ENCODE measurements at places on chromosomes 4 and X.
A peak's percentile ranks its signal among the peaks of the same experiment; 100 is the strongest.

- no peak for DNase-seq
Observed at GRCh38 chrX:39442332-39442731, 641.1 kb downstream of the MID1IP1 start.

GRCh38 chrX:24498975-24499374 is 33.9 kb downstream of the PDK3 start:
- no peak for DNase-seq

GRCh38 chrX:130778773-130779172 is 124.2 kb downstream of the ENOX2 start:
- no peak for DNase-seq

DNA sequence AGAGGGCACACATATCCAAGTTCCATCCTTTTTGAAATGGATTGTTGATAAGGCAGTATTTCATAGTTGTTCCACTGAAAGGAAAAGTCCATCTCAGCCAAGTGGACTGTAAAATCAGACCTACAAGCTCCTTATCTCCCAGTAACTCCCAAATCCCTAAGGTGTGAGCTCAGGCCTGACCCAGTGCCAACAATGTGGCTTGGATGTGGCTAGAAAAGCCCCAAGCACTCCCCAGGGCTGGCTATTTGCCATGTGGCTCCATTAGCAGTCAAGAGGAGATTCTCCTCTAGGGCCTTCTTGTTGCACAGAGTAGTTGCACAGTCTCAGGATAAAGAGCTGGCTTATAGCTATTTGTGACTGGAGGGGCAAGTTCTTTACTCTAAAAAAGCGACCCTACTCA is 25.0 kb upstream of the DGKK start:
- no peak for DNase-seq

DNA sequence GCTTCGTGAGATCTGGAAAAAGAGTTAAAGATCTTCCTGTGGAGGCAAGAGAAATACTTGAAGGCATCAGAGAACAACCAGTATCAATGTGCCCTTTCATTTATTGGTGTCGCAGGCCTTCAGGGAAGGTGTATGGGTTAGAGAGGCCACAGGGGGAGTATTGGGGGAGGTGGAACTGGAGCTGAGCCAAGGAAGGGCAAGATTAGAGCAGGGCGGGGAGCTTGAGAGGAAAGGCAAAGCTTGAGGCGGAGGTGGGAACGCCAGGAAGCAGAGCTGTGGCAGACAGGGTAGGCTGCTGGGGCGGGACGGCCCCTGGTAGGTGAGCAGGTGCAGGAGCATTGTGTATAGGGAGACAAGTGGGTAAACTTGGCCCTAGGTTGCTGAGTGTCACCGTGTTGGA is 329.9 kb downstream of the ARHGAP10 start:
- no peak for DNase-seq

- no peak for DNase-seq
Observed at GRCh38 chrX:143788265-143788664, 67.7 kb upstream of the SPANXN2 start.

DNA sequence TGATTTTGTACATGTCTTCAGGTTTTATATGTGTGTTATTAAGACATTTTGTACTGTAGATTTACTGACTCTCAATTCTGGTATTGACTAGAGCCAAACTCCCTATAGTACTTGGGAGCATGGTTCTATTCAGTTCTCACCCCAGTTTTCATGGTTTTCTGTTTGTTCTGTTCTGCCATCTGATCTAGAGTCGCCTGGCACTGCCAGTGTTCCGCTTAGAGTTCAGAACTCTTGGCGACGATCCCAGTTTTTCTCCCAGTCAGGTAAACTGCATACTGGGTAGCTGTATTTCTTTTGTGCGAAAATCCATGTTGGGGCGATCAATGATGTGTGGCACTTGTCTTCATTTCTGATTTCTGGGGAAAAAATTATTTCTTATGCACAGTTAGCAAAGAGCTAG is 78.0 kb downstream of the PHOX2B start:
- DNase-seq = no peak

- no peak for DNase-seq
Observed at GRCh38 chrX:98371994-98372393, 1488.3 kb downstream of the RPA4 start.

DNA sequence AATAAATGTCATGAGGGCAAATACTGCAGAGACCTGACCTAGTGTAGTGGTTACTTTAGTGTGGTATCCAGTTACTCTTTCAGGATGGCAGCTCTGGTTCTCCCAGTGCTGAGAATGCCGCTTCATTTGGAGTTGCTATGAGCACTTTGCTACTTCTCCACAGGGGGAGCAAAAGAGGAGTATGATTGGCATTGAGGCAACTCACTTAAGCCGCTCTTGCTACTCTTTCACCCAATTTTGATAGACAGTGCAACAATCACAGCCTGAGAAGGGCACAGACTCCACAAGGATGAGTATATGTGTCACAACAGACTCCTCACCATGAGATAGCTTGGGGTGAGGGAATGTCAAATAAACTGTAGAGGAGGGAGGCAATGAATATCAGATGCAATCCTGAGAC is 81.2 kb downstream of the NPY1R start:
- no peak for DNase-seq

- no peak for DNase-seq
Observed at GRCh38 chr4:157005193-157005592, 33.6 kb upstream of the PDGFC start.

GRCh38 chr4:43148481-43148880 is 256.0 kb downstream of the GRXCR1 start:
- no peak for DNase-seq

DNA sequence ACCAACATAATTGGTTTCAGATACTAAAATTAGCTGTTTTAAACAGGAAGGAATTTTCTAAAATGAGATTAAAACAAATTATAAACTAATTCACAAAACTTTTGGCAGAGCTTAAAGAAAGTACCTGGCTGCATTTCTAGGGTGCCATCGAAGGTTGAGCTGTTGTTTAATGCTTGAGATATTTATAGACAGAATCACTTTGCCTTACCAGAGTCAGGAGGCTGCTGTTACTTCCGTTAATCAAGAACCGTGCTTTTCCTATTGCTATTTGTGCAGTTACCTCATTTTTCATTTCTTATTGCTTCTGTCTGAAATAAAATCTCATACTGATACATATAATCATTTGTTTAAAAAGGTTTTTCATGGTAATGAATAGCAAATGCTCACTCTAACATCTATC is 242.9 kb downstream of the TECRL start:
- no peak for DNase-seq

- DNase-seq = no peak
Observed at GRCh38 chr4:176587920-176588319, 204.8 kb downstream of the VEGFC start.

- no peak for DNase-seq
Observed at GRCh38 chr4:14084598-14084997, 457.1 kb upstream of the BOD1L1 start.

DNA sequence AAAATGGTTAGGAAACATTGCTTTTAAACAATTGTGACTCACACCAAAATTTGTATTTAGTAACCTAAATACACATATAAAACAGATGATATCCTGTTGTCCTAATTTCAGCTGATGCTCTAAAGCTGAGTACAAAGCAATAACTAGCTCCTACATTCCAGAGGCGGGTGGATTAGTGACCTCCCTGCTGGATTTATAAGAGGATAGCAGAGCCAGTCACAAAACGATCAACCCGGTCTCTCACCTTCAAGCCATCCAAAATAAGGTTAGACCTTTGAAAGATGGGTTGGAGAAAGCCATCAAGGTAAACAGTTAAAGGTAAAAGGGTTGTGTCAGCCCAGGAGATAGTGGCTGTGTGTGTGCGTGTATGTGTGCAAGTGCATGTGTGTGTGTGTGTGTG is 43.2 kb upstream of the SFRP2 start:
- DNase-seq = no peak

GRCh38 chrX:3371163-3371562 is 24.7 kb upstream of the MXRA5 start:
- DNase-seq = no peak

- no peak for DNase-seq
Observed at GRCh38 chr4:67674098-67674497, 26.9 kb downstream of the UBA6 start.

GRCh38 chrX:29145316-29145715 is 558.1 kb downstream of the IL1RAPL1 start:
- no peak for DNase-seq

- DNase-seq = no peak
Observed at GRCh38 chr4:152516156-152516555, 19.7 kb downstream of the FBXW7 start.

DNA sequence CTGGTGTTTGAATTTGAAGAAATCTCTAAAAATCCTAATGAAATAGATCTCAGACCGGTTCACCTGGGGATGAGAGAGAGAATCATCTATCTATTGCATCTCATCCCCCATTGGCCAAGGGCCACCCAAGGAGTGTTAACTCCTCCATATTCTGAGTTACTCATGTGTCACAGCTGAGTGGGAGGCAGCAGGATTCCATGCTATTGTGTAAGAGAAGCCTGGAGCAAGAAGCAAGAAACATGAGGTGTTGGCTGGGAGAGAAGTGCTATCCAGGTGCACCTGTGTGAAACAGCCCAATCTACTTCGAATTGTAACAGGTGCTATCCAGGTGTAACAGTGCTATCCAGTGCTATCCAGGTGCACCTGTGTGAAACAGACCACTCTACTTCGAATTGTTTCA is 150.3 kb upstream of the MAOA start:
- no peak for DNase-seq

DNA sequence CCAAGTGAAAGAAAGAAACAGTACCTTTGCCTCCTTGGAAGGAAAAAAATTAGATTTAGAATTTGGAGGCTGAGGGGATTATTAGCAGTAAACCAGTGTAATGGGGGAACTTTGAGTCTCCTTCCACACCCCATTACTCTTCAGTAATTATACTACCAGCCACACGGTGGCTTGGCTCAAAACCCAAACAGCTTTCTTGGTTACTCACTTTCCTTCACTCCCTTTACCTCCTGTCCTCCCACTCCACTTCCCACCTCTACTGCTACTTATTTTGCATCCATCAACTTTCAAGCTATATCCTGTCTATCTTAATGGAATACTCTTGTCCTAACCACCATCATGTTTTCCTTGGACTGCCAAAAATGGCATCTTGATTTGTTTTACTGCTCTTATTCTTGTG is 310.6 kb upstream of the AADAT start:
- no peak for DNase-seq

DNA sequence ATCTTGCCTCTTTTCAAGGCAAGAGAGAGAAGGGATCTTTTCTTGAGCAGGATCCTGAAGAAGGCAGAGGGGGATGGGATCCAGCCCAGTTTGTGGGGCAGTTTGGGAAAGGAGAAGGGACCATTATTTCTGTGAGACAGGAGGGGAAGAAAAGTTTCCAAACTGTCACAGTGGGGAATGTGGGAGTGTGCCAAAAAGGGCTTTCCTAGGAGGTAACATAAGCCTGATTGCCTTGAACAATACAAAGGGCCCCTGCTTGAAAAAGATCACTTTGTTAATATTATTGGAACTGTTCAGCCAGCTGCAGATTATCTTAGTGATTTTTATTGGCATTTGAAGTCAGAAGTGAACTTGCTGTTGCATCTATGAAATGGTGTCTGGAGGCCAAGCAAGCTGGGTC is 55.2 kb downstream of the MTM1 start:
- no peak for DNase-seq

DNA sequence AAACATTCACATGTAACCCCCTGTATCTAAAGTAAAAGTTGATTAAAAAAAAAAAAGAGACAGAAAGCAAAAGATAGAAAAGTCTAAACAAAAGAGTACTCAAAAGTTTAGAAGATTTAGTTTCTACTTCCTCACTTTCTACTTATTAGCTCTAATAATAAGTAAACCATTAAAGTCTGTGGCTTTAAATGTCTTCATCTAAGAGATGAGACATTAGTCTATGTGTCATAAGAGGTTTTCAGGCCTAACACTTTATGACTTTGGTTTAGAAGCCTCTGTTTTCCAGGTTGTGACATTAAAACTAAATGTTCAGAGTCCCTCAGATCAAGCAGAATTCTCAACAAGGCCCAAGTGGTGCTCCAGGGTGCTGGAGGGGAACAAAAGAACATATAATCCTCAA is 42.2 kb upstream of the GUCY1A1 start:
- DNase-seq = no peak

GRCh38 chr4:57040510-57040909 is 61.8 kb downstream of the POLR2B start:
- DNase-seq = no peak

DNA sequence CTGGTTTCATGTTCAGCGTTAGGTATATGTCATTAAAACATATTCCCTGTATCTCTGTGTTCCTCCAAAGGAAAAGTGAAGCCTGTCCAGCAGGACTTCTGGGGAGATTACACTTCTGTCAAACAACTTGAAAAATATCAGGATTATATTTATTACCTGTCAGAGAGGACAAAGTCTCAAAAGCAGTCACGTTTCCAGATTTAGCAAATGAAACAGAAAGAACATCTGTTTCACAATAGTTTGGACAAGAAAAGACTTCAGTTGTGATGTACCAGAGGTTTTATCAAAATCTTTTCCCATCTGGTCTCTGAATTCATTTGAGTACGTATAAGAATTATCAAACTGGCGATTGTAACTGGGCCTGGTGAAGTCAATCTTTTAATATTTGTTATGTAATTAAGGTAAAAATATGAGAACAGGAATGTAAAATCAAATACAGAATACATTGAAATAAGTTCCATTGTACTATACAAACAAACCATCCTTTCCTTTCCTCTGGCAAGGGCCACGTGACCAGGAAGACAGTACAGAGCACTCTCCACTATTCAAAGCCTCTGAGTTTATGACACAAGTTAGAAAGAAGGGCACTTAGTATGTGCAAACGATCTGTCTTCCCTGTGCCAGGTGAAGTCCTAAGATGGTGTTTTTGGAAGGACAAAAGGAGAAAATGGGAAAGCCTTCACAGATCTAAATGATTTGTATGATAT is 3.2 kb downstream of the CASP3 start:
- DNase-seq = no peak

DNA sequence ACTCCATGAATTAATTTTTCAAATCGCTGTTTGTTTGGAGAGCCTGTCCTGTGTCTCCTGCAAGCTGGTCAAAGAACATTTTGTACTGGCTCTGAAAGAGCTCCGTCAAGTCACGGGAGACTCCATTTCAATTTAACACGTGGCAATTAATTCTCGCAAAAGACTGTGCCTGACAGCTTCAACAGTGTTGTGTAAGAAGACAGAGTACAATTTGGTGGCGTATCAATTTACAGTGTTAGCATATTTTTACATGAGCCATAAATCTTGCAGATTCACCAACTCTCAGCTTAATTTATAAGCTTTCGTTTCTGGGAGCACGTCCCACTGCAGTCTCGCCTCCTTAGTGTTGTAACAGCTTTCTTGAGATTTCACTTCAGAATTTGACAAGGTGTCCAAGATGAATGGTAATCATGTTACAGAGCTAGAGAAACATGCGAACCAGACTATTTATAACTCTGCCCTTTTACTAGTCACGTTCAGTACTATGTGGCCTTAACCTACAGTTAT is 70.8 kb downstream of the RWDD4 start:
- peak; percentile 25 for DNase-seq

DNA sequence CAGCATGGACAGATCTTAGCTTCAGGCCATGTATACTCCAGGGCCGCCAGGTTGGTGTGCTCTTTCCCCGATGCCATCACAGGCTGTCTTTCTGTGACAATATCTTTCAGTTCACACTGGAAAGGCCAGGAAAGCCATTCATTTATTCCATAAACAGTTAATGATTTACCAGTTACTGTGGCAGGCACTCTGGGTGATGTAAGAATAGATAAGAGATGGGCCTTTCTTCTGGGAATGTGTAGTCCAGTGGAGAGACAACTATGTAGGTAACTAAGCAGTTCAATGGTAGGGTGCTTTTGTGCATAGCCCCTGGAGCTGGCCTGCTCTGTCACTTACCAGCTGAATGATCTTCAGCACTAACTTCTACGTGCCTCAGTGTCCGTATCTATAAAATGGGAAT is 46.3 kb upstream of the LEF1 start:
- DNase-seq = no peak

All from right hindlimb (tissue), 1 donor.